Activated CD4-positive, alpha-beta memory T cell treated with anti-CD3 and anti-CD28 coated beads for 36 hours (primary cell): ENCODE measurements at places on chromosomes 2 and 18. TPM values are rescaled to one million over a fixed set of nuclear protein-coding genes. Genes with fewer than 3 reads are reported as not detected.

DNA sequence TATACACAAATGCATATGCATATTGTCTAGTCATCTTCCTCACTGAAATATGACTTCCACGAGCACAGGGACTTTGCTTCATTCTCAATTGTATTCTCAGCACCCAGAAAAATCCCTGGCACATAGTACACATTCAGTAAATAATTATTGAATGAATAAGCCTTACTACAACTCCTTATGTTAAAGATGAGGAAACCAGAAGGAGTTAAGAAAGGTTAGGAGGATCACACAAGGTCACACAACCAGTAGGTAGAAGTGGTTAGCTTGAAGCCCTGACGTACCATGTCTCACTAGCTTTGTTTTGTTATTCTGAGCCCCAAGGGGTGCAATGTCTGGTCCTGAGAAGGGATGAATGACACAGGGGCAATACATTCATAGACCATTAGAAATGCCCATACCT, 220.9 kb upstream of the PID1 start:
- no peak for DNase-seq

DNA sequence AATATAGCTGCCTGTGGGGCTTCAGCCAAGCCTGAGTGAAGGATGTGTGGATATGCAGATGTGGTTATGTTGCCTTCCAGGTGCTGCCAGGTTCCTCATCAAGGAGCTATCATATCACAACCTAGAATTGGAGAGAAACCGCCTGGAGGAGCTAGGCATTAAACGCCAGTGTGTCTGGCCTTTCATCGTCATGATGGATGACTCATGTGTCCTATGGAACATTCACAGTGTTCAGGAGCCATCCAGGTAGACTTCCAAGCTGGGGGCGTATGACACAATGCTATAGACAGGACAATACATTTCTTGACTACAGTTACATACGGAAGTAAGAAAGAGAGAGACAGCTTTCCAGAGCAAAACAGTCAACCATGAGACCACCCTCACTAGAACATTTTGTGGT, 86.8 kb downstream of the ESCO1 start:
- no peak for DNase-seq

DNA sequence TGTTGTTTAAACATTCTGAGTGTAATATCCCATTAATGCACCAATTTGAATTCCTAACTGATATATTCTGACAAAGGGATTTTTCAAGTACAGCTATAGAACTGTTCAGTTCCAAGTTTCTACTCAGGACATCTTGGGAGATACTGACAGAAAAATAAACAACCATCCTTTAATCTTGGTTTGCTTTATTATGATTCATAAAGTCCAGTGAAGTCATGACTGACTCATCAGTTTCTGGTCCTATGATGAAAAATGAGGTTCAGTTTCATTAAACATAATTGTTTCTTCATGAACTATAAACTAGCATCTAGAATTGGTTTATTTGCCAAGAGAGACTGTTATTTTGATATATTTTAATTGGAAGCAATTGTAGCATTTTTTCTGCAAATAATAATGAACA, 896.2 kb downstream of the CCDC85A start:
- DNase-seq, result no peak

DNA sequence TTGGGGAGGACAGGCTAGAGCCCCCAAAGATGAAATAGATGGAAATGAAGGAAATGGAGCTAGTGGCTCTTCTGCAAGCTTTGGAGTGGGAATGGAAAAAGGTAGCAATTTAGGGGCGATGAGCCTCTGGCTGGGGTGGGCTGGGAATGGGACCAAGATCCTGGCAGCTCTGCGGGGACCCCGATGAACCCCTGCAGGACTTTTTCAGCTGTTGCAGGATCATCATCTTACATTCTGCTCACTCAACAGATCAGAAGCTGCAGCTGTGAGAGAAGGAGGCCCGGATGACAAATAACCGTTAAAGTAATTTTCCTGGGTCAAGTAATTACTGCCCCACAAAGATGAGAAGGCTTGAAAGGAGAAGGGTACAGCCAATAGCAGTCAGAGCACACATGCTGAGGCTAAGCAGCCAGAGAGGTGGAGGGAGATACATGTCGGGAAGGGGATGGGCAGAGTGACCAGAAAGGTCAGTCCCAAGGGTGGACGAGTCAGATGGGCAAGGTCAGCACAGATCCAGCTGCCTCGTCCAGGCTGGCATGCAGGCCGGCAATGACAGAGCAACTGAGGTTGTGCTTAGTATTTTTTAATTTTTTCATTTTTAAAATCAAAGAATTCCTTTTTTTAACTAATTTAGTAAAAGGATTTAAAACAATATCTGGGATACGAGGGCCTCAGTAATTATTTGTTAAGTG, 245.0 kb upstream of the RAB6C start:
- no peak for DNase-seq

DNA sequence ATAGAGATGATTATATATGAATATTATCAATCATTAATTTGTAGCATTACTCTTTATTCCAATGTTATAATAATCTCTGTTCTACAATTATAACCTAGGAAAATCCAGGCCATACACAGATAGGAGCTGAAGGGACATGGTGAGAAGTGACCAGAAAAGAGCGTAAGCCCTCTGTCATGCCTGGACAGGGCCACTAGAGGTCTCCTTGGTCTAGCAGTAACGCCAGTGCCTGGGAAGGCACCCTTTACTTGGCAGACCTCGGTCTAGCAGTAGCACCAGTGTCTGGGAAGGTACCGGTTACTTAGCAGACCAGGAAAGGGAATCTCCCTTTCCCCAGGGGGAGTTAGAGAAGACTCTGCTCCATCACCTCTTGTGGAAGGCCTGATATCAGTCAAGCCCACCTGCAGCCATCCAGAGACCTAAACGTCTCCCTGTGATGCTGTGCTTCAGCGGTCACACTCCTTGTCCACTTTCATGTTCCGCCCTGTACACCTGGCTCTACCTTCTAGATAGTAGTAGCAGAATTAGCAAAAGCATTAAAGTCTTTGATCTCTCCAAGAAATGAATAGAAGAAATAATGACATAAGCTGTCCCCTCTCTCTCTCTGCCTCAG, 447.5 kb upstream of the FSIP2 start:
- peak; percentile 18 for DNase-seq

DNA sequence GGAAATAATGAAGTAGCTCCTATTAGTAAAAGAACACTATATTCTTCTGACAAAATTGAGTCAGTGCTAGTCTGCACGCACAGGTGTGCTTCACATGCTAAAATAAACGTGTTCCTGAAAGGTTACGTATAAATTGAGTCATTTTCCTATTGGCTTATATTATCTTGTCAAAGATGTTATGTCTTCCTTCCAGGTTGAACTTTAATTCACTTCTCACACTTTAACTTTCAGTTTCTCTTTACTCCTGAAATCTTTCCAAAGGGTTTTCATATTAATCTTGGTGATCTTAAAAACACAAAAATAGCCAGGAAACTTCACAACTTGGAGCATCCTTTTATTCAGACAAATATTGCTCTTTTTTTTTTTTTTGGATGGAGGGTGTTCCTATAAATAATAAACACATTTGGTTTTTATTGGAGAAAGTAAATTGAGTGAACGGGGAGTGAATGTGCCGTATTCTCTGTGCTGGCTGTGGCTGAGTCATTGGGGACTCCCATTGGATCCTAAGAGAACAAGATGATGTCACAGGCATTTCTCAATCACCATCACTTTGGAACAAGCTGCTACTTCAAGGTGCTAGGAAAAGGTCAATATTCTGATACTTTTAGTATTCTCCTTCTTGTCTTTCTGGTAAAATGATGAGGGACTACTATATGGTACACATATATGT, 150.2 kb upstream of the SPATS2L start:
- DNase-seq, result no peak

DNA sequence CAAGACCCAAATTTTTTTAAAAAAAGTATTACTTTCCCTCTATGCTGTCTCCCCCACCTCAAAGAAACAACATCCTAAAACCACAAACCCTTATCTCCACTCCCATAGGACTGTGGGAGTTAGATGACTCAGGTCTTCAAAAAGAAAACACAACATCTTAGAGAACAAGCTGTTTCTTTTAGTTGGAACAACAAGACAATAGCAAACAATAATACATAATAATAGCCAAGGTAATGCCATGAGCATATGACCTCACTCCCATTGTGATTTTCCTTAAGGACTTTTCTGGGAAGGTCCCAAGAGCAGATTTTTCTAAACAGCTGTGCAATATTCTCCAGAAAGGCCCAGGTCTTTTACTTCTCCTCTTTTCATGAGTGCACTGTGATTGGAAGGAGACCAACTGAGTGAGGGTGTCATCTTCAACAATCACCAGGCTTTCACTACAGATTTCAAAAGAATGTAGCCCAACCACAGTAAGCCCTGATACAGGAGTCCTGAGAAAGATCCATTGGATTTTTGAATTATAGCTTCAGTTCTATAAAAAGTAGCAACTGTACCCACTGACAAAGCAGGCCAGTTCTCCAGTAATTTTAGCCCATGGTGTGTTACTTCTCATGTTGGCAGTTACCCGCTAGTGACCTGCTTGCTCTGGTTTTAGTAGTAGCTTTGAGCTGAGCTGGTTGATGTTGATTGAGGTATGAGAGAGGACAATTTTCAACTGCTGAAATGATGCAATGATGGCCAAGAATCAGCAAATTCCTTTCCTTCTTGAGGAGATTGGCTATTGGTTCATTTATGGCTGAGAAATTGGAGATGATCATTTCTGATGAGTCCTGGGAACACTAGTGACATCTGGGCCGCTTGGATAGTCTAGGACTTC, 144.5 kb upstream of the TCF4 start:
- DNase-seq, result no peak

GRCh38 chr2:168897449-168897848, 3.6 kb upstream of the G6PC2 start:
- DNase-seq, result no peak

DNA sequence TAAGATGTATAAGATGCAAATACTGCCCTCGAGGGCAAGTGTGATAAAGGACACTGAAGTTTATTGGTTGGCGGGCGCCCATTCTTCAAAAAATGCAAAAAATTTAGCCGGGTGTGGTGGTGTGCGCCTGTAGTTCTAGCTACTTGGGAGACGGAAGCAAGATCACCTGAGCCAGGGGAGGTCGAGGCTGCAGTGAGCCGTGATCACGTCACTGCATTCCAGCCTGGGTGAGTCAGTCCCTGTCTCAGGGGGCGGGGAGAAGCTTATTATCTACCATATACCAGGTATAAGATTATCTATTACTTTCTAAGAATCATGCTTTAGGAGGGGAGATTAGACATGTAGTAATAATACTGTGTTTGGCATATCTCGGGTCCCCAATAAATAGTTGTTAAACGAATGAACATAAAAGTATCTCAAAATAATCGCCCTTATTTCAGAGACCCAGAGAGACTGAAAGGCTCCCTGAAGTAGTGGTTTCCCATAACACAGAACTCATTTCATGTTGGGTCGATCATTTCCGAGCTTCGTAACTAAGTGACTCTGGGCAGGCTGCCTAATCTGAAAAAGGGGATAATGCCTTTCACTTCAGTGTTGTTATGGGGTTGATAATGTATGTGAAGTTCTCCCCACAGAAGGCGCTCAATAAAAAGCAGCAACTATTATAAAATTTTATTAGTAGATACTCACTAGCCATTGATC, 1.2 kb upstream of the SELENOI start:
- DNase-seq, result peak; percentile 46

GRCh38 chr2:174694196-174694878, 69.9 kb downstream of the CHRNA1 start:
- no peak for DNase-seq

DNA sequence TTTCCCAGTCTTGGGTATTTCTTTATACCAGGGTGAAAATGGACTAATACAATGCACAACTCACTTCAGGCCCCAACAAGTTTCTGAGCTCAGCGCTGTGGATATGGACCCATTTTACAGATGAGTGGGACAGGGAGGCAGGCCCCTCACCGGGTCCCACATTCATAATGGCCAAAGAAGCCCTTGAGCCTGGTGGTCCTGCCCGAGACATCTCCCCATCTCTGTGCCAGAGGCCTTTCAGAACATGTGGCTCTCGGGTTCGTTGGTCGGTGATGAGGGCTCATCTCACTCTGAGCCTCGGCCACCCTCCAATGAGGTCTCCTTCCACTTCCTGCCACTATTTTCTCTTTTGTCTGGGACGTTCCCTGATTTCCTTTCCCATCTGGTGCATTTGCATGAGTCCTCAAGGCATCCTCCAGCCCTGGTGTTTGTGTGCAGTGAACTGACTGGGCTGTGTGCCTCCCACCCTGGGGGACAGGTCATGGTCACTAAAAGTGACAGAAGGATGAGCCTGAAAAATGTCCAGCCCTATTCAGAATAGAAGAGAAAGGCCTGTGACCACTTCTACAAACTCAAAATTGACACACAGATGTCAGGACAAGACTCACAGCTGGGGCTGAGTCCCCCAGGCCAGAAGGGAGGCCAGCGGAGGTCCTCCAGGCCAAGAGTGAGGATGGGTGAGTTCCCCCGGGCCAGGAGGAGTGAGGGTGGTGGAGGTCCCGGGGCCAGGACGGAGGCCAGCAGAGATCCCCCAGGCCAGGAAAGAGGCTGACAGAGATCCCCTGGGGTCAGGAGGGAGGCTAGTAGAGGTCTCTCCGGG, 134.5 kb downstream of the PTGR3 start:
- DNase-seq, result no peak

GRCh38 chr2:216482640-216483039, 16.0 kb upstream of the RPL37A start:
- no peak for DNase-seq

Gene NEU2
- total RNA-seq, result not detected

Gene LAMA1
- not detected for total RNA-seq
